IPS DF 6.9 (cell line): ENCODE measurements at places on chromosomes 1 and 21.

- no peak for DNase-seq
Observed at GRCh38 chr1:95278173-95279006, 44.4 kb downstream of the RWDD3 start.

GRCh38 chr1:200096774-200097173, 69.3 kb downstream of the NR5A2 start:
- DNase-seq = no peak

- DNase-seq = no peak
Observed at GRCh38 chr1:147648933-147649332, 21.4 kb downstream of the ACP6 start.

- no peak for DNase-seq
Observed at GRCh38 chr1:48556186-48556850, 84.3 kb upstream of the SPATA6 start.

DNA sequence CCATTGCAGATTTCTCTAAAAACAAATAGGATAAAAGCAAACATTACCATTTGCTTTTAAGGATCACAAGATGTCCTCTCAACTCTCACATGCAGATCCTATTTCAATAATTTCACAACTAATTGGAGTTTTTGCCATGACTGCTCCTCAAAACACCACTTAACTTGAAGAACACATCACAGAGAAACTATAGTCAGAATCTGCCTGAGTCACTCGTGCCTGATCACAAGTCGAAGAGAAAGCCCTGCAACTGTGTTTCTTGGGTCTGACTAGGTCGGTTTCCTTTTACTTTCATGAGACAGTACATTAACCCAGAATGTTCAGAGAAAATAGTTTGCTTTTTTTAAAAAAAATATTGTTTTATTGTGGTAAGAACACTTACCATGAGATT, 46.3 kb upstream of the SMYD2 start:
- no peak for DNase-seq

- no peak for DNase-seq
Observed at GRCh38 chr1:9459816-9460407, 79.4 kb upstream of the SLC25A33 start.

GRCh38 chr1:243323491-243323890, 67.7 kb downstream of the SDCCAG8 start:
- DNase-seq = no peak

DNA sequence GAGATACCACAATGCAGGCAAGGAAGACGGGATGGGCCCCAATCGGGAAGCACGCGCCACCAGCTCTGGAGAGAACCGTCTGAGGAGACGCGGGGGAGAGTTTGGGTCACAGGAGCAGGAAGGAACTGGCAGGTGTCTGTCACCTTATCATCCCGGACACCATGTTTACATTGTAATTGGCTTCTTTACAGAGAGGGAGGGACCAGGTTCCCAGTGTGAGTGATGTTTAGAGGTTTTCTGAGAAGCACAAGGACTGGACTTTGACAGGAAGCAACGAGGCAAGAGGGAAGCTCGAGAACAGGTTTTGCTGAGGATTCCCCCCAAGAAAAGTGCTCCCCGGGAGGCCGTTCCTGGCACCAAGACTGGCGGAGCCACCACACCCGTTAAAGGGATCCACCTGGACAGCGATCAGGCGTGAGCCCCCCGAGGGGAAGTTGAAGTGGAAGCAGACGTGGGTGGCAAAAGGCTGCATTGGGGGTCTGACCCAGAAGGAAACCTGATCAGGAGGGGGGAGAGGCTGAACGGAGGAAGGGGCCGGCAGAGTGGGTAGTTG, 957 bp downstream of the EPS15 start:
- DNase-seq = no peak

- DNase-seq = no peak
Observed at GRCh38 chr1:34441259-34442069, 264.8 kb downstream of the C1orf94 start.

- DNase-seq = no peak
Observed at GRCh38 chr21:42390696-42391095, 5.2 kb downstream of the TMPRSS3 start.

- no peak for DNase-seq
Observed at GRCh38 chr1:185961664-185962063, 227.5 kb downstream of the HMCN1 start.

GRCh38 chr1:236875975-236876374, 80.9 kb downstream of the MTR start:
- no peak for DNase-seq

DNA sequence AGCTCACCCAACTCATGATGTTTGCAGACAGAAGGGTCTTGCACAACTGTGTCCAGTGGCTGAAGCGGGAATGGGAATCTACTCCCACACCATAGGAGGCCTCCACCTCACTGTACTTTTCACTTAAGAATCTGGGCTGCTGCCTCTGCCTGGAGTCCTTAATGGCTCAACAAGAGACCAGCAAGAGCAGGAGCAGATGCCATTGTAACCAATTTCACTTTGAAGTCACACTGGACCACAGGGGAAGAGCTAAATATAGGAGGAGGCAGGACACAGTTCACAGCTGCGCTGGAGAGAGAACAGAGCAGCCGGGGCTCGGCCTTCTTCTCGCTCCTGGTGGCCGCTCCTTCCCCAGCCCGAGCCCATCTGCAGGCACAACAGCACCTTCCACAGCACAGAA, 120.4 kb downstream of the SIPA1L2 start:
- no peak for DNase-seq

GRCh38 chr1:160256396-160257046, 5.8 kb downstream of the DCAF8 start:
- DNase-seq = no peak

- no peak for DNase-seq
Observed at GRCh38 chr1:101250656-101251272, 13.9 kb downstream of the S1PR1 start.

DNA sequence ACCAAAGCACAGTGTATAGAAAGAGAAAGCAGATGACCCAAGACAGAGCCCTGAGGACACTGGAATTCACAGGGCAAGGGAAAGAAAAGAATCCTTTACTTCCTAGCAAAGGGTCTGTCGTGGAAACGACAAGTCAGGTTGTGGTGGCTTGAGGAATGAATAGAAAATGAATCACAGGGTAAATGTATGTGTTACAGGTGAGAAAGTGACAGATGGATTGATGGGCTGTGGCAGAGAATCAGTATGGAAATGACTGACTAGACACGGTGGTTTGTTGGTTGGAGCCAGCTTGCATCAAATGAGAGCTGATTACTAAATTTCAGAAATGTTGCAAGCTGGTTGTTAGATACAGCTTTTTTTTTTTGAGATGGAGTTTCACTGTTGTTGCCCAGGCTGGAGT, 46.9 kb downstream of the PTP4A2 start:
- DNase-seq = no peak

- DNase-seq = no peak
Observed at GRCh38 chr1:115059316-115059715, 29.7 kb downstream of the TSHB start.

DNA sequence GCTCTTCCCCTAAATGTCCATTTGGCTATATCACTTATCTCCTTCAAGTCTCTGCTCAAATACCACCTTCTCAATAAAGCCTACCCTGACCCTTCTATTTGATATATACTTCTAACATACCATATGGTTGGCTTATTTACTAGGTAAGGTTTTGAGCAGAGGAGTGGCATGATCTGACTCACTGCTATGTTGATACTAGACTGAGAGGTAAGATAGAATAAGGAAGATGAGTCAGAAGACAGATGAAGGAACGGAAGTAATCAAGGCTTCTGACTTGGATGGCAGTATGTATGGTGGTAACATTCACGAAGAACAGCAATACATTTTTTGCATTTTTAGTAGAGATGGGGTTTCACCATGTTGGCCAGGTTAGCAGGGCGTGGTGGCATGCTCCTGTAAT, 4.8 kb upstream of the HRNR start:
- DNase-seq = no peak

DNA sequence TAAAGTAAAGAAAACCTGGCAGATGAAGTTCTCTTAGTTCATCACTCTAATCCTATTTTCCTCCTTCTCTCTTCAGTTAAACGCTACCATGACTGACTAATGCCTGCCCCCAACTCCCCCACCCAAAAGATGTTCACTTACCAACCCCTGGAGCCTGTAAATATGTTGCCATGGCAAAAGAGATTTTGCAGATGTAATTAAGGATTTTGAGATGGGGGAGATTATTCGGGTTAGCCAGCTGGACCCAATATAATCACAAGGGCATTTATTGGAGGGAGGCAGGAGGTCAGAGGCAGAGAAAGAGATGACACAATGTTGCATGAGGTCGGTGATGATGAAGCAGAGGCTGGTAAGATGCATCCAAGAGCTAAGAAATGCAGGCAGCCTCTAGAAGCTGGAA, 69.3 kb upstream of the PPP2R5A start:
- no peak for DNase-seq

DNA sequence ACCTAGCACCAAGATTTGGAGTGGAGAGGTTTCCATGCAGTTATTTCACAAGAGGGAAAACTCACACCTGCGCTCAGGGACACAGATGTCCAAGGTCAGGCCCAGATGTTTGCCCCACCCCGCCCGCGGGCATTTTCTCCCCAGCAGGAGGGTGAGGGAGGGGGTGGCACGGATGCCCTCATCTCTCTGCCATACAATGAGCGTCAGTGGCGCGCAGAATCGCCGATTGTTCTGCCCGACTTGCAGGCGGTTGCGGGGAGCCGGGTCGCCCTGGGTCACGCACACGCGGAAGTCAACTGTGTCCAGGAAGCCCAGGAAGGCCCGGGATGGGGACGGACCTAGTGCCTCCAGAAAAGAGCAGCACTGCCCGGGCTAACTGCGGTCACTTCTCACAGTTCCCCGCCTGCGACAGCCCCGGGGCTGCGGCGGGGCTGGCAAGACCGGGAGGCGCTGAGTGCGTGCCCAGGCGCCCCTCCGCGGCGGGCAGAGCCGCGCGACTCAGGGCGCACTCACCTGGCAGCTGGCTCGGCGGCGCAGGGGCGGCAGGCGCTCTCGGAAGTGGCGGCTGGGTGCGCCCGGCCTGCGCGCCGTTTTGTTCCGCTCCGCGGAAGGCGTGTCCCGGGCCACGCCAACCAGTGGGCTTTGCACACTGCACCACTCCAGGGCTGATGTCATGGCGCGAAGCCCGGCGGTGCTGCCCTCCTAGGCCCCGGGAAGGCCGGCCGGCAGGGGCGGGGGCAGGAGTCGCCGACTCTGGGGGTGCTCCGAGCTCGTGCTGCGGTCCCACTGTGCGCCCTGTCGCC, at the start of gene CSRP1:
TSS of gene CSRP1 (minus strand) at position 567 of the 803 bp plus-strand sequence. CDS start 10,820 bp downstream, outside the sequence.
- DNase-seq = no peak

GRCh38 chr1:227947386-227947675, 401 bp downstream of the WNT9A start:
- no peak for DNase-seq

DNA sequence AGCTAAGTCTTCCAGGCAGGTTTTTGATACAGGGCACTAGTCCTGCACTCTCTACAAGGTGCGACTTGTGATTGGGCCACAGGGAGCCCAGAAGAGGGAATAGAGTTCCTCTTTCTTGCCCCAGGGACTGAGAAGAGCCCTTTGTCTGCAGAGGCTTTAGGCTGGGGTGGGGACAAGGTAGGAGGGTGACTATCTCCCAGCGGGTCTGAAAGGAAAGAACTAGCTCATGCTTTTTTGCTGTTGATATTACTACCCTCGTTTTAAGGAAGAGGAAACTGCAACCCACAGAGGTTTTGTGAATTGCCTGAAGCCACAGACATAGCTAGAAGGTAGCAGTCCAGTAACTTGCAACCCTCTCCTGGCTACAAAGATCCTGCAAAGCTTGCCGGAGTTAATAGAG, 615.2 kb downstream of the MATN1 start:
- no peak for DNase-seq

GRCh38 chr1:230839173-230839572, 29.1 kb downstream of the C1orf198 start:
- no peak for DNase-seq

- no peak for DNase-seq
Observed at GRCh38 chr1:22376001-22376400, 75.7 kb upstream of the ZBTB40 start.

DNA sequence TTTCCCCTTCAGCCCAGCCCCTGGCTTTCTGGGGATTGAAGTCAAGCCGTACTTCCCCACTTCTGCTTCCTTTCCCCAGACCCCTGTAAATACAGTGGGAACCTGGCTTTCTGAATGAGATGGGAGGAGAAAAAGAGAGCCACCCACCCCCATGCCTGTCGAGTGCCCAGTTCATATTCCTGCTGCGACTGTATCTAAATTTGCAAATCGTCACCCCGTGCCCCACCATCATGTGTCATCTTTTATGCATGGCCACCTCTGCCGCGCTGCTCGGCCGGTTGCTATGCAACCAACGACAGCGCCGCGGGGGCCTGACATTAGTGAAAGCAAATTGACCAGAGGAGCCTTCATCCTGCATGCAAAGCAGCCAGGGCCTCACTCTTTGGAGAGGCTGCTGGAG, 143.0 kb downstream of the ELAVL4 start:
- no peak for DNase-seq

GRCh38 chr1:175319112-175319911, 126.7 kb upstream of the KIAA0040 start:
- DNase-seq = peak; percentile 68

DNA sequence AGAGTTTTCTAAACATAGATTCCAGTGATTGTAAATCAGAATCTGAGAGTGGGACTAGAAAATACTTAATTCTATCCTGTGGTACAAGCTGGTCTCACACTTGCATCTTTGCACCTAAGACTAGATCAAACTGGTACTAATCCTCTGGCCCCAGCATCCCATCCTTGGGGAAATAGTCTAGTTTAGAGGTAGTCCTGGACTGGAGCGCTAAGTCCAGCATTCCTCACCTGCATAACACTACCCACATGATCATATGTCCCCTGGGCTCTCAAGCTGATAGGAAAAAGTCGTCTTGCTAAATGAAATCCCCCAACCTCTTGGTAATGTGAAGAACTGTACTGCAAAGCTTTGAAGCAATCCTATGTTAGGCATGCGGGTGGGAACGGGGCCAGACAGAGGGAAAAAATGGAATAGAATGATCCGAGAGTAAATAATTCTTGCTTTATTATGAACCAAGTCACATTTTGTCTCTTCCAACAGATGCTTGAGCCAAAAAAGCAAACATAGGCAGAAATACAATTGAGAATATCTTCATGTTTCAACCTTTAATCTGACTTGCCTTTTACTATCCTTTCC, 4.8 kb downstream of the COX20 start:
- DNase-seq = no peak

GRCh38 chr1:113536182-113536780, 146.0 kb downstream of the MAGI3 start:
- DNase-seq = no peak

DNA sequence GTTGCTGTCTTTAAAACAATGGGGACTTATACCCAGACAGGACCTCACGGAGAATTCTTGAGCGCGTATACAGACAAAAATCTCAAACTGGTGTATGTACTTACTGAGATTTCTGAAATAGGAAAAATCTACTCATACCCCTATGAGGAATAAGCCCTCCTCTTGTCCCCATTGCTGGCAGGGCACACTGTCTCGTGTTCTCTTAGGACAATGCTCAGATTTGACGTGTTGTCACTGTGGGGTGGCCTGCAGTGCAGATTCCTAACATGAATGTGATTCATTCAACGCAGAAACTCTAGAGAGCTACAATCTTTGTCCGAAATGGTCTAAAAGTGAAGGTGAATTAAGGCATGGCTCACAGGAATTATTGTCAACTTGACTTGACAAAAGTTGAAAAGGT, 31.1 kb upstream of the PDE9A start:
- no peak for DNase-seq
